Cerebellar nuclear complex (tissue), 1 donor: ENCODE measurements at places on chromosomes 4 and X.

DNA sequence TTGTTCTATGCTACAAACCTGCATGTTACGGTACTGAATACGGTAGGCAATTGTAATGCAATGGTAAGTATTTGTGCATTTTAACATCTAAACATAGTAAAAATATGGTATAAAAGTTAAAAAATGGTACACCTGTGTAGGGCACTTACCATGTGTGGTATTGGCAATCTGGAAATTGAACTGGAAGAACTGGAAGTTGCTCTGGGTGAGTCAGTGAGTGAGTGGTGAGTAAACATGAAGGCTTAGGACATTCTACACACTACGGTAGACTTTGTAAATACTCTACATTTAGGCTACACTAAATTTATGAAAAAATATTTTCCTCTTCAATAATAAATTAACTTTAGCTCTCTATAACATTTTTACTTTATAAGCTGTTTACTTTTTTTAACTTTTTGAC, 78.9 kb downstream of the RRAGB start:
- DNase-seq = no peak

GRCh38 chr4:147311956-147312355, 168.9 kb upstream of the EDNRA start:
- no peak for DNase-seq

DNA sequence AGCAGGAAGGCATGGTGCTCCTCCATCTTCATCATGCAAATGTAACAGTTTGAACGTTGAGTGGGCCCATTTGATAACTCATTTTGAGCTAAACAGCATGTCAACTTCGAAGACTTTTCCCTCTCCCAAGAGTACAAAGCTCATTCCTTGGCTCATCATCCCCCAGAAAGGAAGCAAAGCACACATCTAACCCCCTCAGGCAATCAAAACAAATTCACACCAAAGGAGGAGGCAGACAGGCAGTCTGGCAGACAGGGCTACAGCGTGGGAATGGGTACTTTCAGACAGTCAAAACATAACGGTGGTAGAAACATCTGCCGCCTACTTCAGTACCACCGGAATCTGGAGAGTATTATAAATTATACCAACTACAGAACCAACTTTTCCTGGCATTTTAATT, 81.7 kb downstream of the PCDH19 start:
- no peak for DNase-seq

DNA sequence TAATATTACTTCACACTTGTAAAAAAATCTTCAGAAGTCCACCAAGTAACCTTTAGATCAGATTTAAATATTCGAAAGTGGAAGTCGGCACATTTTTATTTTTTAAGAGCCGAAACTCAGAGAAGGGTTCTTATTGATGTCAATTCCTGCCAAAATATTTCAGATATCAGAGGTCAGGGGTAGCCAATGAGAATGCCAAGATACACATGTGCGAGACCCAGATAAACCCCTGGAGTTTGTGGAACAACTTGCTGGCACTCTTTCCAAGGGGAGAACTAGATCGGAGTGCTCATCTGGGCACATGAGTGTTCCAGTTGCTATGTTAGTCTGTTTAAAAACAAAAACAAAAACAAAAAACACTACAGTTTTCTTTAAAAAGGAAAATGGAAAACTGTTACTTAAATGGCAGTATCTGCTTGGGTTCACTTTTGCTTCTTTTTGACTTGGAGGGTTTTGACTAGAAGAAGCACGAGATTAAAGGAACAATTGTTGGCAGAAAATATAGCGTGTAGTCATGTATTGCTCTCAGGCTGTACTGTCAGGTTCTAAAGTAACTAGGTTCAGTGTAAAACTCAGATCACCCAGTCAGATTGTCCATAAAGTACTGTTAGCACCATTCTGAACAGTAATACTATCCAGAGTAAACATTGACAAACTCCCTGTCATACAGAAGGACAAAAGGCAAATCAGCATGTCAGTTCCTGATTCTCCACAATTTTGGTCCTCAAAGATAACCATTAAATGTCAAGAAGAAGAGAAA, 188.0 kb upstream of the PACRGL start:
- no peak for DNase-seq

- DNase-seq = no peak
Measured at GRCh38 chr4:95421869-95422268, 126.9 kb downstream of the UNC5C start.

DNA sequence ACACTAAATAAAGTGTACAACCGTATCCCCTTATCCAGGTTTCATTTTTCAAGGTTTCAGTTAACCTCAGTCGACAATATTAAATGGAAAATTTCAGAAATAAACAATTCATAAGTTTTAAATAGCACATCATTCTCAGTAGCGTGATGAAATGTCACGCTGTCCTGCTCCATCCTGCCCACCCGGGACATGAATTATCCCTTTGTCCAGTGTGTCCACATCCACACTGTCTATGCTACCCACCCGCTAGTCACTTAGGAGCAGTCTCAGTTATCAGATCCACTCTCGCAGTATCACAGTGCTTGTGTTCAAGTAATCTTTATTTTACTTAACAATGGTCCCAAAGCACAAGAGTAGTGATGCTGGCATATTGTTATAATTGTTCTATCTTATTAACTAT, 54.7 kb downstream of the FRYL start:
- DNase-seq = no peak

DNA sequence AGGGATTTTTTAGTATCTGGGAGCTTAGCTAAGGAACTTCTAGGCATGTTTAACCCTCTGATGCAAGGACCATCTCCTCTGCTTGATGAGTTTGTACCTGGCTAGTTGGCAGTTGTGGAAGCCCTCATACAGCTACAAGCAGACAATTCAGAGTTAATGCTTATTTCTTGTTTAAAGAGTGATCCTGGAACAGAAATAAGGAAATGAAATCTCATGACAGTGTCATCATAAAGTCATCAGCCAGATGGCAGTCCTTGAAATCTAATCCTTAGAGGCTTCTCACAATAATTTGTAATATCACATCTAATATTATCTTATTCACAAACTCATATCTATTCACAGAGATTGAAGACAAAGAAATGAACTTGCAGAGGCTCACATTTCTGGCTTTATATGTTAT, 581.6 kb upstream of the FTHL17 start:
- DNase-seq = no peak

- DNase-seq = no peak
Measured at GRCh38 chr4:151043803-151044515, 28.9 kb upstream of the LRBA start.

GRCh38 chrX:2449135-2449886, 51.5 kb downstream of the DHRSX start:
- DNase-seq = no peak

DNA sequence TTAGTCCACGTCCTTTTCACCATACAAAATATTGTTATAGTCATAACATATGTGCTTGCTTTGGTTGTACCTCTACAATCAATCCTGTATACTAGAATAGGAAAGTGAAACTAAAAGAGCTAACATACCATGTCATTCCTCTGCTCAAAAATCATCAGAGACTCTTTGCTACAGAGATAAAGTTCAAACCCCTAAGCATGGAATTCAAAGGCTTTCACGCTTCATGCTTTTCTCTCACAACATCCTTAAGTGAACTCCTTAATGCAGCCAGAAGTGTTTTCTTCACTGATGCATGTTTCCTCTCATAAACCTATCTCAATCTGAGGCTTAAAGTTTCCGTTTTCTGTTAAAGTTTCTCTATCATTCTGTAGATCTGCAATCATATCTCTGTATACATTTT, 744.6 kb upstream of the IGFBP7 start:
- DNase-seq = no peak

DNA sequence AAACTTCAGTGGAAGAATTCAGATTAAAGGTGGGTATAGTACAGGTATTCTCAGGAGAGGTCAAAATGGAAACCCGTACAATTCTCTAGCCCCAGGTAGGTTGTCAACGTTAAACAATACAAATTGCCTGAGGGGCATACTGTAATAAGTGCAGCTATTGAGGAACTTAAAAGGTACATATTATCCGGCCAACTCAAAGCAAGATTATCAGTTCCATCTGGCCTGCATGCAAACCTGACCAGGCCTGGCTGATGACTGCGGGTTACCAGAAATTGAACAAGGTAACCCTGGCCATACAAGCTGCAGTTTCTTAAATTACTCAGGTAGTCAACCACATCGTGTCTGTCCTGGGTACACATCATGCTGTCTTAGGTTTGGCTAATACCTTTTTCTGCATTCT, 12.3 kb upstream of the ZNF630 start:
- no peak for DNase-seq

- no peak for DNase-seq
Measured at GRCh38 chr4:39802005-39802404, 104.1 kb downstream of the UBE2K start.

DNA sequence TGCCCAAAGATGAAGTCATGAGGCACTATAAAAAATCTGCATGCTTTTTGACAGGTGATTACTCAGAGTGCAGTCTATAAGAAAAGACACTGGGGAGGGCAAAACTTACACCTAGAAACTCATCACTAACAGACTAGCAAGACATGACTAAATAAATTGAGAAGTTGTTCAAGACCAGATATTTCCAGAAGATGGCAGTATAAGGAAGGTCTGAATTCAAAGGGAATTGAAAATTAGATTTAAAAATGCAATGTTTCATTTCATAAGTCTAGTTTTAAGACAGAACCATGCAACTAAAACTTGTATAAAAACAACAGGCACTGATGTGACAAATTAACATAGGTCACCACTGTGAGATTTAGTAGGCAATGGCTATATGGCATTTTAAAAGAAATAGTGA, 232.5 kb upstream of the POF1B start:
- DNase-seq = no peak
